DMS153 (cell line): ENCODE measurements at places on chromosomes 4 and X.

DNA sequence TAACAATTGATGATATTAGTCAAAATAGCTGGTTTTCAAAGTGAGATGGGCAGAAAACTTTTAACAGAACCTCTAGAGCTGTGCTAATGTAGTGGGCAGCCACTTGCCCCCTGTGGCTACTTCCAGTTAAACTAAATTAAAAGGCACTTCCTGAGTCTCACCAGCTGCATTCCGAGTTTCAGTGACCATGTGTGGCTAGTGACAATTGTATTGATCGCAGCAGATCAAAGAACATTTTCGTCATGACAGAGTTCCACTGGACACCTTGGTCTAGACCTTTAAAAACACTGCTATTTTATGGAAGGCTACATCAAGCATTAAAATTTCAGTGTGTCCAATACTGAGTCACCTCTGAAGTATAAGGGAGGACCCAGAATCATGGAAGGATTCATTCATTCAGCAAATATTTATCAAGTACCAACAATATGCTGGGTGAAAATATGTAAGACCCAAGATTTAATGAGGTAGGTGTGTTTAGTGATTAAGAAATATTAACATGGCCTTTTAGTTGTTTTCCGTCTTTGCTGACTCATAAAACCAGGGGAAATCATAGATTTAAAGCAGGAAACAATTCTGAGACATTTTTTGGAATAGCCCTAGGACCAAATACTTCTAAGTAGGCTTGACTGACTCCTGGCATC lies 5.1 kb upstream of the FAT1 start:
- no peak for DNase-seq

- DNase-seq, result no peak
These were observed 73.2 kb downstream of the HAUS3 start for GRCh38 chr4:2168469-2169319.

GRCh38 chrX:150569155-150569477 lies 695 bp downstream of the MTM1 start:
- DNase-seq, result no peak

DNA sequence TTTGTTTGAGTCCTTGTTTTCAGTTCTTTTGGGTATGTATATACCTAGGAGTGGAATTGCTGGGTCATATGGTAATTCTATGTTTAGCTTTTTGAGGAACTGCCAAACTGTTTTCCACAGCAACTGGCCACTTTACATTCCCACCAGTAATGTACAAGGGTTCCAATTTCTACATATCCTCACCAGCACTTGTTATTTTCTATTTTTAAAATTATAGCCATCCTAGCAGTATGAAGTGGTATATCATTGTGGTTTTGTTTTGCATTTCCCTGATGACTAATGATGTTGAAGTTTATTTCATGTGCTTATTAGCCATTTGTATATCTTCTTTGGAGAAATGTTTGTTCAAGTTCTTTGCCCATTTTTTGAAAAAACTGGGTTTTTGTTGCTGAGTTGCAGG lies 39.6 kb downstream of the TMEM164 start:
- DNase-seq, result no peak

DNA sequence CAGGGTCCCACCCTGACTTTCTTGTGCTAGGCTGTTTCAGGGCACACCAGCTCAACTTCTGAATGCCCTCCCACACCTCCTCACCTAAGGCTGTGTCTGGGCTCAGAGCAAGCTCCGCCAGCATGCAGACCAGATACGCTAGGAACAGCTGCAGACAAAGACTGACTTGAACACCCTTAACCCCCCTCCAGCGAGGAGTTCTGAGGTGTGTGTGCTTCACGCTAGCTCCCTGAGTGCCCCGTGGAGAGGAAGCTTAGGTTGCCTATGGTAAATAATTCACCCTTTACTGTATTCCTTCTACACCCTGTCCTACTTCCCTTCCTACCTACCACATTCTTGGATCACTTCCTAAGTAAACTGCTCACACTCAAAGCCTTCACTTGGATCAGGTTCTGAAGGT lies 115.0 kb downstream of the VCX3B start:
- DNase-seq, result no peak

DNA sequence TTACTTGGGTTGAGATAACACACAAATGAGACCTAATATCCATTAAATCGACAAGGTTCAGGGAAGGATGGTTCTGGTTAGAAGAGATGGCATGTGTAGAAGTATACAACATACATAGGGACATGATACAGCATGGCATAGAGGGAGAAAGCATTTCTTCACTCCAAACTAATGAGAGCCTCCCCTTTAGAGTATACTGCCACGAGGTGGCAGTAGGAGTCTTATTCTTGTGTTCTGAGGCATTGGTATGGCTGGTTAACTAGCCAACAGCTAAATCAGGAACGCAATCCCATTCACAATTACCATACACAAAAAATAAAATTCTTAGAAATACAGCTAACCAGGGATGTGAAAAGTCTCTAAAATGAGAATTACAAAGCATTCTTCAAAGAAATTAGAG lies 29.1 kb upstream of the TRO start:
- DNase-seq, result peak; percentile 13

- DNase-seq, result no peak
These were observed 2319.5 kb downstream of the ARAP2 start for GRCh38 chr4:33924811-33925210.
